Effector memory CD4-positive, alpha-beta T cell (primary cell): ENCODE measurements at places on chromosomes 12 and 14.

DNA sequence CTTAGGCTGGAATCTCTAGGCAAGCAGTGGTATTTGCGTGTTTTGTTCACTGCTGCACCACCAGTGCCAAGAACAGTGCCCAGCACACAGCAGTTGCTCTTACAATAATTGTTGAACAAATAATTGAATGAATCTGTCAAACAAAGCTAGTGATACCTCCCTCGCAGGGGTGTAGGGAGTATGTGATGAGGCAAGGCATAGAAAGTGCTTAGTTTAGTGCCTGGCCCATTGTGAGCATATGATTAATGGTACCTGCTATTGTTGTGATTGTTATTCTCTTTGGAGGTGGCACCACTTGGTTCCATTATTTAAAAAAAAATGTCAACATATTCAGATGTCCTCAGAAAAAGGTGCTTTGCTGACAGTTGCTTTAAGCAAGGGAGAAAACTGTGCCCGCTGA lies 210.1 kb upstream of the TBX3 start:
- DNase-seq, result no peak

DNA sequence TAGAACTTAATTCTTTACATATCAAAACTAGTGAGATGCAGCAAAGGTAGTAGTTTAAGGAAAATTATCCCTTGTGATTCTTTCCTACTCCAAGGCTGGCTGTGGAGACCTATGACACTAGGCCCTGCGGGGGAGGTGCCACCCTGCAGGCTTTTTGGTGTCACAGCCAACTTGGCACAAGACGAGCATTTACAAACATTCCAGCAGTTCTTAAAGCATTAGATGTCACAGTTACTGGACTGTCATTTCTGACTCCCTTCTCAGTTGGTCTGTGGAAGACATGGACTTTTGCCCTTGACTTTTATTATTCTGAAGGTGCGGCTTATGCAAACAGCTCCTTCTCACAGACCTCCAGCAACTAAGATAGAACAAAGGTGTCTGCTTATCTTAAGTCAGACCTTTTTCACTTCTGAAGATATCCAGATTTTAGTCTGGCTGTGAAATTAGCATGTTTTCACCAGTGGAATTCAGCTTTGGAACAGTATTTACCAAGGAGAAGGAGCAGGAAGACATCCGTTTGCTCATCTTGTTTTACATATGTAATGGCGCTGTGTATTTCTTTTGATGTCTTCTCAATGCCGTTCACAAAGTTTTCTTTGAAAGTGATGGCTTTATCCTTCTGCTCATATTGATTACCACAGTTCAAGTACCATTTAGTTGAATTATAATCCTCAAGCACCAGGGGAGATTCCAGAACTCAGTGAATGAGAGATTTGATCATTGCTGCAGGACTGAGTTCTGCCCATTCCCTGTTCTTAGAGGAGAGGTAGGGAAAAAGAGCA lies 17.9 kb downstream of the SRGAP1 start:
- DNase-seq, result no peak

- no peak for DNase-seq
Measured at GRCh38 chr12:129681830-129682229, 222.0 kb downstream of the TMEM132D start.

DNA sequence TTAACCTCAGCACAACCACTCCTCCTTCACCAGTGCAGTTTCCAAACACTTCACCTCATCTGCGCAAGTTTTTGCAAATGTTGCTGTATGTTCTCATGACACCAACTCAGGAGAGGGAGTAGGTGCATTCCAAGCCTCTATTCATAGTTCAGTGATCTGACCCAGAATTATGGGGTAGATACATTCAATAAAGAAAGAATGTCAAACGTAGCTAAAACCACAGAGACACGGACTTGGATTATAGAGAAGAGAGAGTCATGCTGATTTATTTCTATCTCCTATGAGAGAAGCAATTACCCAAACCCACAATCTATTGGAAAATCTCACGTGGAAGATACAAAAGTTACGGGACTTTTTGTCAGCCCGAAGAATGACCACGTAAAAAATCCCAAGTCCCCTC lies 1006.0 kb upstream of the TMEM132C start:
- no peak for DNase-seq

GRCh38 chr12:89768586-89769482 lies 60.2 kb upstream of the ATP2B1 start:
- no peak for DNase-seq

GRCh38 chr12:2960390-2960956 lies 1.3 kb downstream of the TEAD4 start:
- no peak for DNase-seq

DNA sequence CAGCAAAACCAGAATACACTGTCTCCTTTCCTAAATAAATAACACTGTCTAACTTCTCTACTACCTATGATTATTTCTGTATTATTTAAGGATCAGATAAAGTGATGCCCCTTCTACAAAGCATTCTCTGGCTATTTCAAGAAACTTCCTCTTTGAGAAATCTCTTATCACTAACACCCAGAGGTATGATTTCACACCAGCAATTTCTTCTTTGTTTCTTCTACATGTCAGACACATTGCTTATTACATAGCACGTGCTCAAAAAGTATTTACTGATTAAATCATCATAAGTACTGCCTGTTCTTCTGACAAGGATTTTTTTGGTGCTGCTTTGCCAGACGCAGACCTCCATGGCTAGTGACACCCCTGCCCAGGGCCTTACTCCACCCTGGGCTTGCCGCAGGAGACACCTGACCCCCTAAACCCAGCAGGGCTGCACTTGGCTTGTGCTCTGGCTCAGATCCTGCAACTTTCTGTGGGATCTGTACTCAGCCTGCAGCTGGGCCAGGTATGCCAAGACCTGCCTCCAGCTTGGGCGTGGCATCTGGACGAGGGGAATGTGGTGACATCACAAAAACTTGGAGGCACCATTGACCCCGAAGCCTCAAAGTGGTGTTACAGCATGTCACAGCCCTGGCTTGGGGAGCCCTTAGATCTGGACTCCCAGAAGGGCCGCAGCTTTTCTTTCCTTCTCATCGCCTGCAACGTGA lies 15.4 kb upstream of the HIGD1C start:
- DNase-seq, result no peak

DNA sequence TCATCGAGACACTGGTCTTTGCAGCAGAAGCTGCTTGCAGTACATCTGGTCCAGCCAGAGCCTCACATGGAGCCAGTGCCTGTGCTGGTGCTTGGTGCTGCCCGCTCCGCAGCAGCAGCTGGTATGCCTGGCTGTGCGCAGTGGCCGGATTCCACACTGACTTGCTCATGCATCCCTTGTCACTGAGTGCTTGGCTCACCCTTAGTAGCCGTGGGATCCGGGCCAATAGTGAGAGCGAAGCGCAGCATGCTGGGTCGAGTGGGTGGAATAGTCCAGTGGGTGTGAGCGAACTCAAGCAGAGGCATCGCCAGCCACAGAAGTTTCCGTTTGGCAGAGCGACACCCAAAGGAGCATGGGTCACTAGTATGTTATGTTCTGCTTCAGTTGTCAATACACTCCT lies 10.1 kb upstream of the FBXO33 start:
- DNase-seq, result no peak

DNA sequence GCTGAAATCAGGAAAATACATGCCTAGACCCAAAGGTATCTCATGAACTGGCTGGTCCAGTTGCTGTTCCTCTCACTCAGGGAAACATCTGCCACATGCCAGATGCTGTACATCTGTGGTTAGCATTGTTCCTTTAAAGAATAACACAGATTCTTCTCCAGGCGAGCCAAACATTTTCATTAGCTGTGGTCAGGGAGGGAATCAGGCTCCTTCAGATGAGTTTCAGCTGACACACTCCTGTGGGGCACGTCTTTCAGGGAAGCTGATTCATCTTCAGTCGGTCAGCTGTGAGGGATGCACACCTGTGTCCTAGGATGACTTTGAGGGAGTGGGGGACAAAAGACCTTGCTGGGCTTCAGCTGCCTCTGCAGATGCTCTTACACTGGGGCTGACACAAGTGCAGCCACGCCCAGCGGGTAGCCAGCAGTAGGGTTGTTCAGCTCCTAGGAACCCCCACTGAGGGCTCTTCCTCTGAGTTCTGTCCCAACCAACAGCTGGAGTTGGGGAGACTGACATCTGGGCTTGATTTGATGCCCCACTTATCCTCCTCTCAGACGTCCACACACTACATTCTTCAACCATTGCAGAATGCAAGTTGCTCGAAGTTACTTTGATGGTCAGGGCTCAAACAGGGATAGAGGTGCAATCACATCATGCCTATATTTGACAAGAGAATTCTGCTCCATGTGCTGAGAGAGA lies 155.0 kb downstream of the NUAK1 start:
- DNase-seq, result no peak

DNA sequence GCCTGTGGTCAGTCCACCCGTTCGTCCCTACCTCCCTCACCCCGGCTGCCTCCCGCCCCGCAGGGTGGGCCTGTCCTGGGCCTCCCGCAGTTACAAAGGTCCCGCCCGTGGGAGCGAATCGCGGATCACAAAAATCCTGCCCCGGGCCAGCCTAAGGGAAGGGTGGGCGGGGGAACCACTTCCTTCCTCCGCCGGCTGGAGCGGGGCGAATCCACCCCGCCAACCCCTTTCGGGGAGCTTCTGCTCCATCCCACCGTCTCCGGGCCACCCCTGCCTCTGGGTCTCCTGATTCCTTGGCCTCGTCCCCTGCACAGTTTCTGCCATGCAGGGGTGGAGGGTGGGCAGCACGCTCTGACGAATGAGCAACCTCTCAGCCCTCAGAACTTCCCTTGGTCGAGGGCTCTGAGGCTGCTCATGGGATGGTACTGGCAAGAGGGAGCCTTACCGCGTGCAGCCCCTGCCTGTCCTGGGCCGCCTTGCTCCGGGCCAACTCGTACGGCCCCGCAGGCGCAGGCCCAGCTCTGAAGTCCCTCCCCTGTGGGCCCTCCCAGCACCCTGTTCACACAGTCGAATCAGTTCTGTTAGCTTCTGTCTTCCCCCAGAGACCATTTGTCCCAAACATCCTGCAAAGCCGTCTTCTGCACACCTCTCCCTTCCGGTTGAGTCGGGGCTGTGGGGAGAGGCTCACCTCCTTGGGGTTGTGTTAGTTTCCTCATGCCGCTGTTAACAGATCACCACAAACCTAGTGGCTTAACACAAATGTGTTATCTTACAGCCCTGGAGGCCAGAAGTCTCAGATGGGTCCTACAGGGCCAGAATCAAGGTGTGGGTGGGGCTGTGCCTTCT lies 589 bp upstream of the HVCN1 start:
- DNase-seq, result peak; percentile 15

DNA sequence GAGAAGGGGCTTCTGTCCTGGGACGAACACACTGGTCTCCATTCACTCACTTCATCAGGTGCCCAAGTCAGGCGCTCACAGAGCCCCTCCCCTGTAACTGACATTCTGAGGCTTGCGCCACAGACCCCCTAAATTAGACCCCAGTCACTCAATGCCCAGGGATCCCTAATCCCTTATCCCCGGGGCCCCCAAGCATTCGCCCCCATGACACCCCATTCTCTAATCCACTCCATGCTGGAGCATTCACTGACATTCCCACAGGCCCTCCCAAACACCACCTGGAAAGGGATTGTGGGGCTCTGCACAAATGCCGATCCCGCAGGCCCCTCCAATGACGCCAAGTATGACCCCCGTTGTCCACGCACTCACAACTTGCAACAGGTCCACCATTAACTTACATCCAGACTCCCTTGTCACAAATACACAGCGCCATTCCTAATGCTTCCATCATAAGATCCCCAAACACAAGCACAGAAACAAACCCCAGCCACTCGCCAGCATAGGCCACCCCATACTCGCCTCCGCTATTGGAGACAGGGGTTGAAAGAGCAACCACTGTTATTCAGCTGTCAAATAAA lies 1.5 kb downstream of the ZNF605 start:
- DNase-seq, result no peak

DNA sequence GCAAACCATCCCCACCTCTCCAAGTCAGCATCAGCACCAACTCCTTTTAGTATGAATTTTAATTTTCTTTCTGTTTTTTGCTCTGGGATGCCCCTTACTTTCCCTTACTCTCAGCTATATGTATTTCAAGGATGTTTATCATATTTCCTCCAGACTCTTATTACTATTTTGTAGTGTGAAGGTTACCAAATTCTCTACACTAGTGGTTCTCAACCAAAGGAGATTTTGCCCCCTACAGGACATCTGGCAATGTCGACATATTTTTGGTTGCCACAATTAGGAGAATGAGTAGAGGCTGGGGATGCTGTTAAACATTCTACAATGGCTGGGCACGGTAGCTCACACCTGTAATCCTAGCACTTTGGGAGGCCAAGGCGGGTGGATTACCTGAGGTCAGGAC lies 29.1 kb upstream of the SOS2 start:
- DNase-seq, result no peak

- DNase-seq, result no peak
Measured at GRCh38 chr14:64706593-64707193, 2.5 kb downstream of the PLEKHG3 start.

DNA sequence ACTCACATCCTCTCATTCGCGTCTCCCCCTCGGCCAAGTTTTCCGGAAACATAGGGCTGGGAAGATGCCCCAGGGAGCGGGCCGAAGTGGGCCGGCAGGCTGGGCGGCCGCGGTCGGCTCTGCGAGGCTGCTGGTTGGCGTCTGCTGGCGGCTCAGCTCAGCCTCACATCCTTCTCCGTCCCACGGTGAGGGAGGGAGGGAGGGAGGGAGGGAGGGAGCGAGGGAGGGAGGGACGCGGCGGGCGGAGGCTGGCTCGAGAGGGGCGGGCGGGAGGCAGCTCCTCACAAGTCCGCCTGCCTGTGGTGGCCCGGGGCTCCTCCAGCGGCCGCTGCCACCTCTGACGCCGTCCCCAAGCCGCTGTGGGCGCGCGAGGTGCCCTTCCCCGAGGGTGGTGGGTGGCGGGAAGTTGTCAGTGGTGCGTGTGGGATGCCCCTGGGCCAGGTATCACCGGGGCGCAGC lies 93.8 kb downstream of the RFLNA start:
- peak; percentile 25 for DNase-seq

DNA sequence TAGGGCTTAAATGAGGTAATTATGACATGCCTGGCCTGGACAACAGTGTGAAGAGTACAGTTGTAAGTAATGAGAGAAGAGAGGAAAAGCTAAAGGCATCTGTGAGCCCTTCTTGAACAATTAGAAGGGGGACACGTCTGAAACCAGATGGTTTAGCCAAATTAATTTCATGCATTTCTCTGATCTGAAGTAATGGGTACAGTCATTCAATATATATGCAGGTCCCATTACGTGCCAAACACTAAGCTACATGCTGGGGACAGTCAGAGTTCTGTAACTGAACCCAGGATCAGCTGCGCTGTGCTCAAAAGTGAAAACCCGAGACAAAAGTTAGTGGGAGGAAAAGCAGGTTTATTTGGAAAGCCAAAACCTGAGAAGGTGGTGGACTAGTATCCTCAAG lies 207.2 kb upstream of the TMTC1 start:
- DNase-seq, result no peak

GRCh38 chr14:31205681-31206535 lies 1.7 kb downstream of the HECTD1 start:
- DNase-seq, result no peak

DNA sequence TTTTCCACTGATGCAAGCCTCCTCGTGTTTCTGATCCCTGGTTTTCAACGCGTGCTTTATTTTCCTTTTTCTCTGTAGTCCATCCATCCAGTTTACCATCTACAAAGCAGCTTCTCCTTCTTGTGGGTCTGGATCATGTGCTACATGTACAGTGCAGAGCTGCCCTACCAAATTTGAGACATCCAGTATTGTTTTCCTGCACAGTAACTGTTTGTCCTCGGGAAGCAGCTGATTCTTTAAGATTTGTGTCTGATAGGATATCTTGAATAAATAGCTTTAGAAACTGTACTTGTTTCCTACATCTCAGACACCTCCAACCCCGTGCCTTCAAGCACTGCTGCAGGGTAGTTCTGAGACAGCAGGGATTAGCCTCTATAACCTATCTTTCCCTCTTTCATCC lies 368.1 kb upstream of the FAR2 start:
- DNase-seq, result no peak

GRCh38 chr14:102727336-102728095 lies 49.7 kb upstream of the TRAF3 start:
- no peak for DNase-seq
